ENCODE measurements at places on chromosomes 12 and 14.

GRCh38 chr12:79844693-79845092 lies 90.2 kb downstream of the PPP1R12A start:
- no peak for DNase-seq

DNA sequence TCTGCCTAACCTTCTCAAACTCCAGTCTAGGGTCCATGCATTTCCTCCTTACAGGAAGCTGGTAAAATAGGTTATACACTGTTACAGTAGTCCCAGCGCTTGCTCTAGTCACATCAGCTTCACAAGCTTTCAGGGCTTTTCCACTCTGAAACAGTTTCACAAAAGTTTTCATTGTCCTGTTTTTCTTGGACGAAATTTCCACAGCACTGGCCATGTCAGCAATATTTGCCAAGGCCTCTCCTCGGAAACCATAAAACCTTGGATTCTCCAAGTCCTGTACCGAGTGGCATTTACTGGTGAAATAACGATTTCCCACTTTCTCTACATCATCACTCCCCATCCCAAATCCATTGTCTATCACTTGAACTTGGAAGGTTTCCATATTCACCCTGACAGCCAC lies 2.1 kb downstream of the MLH3 start:
- DNase-seq: no peak

GRCh38 chr12:130916241-130916911 lies 37.3 kb upstream of the ADGRD1 start:
- DNase-seq: no peak

- DNase-seq: no peak
Measured at GRCh38 chr14:39015360-39015961, 87.6 kb downstream of the SEC23A start.

GRCh38 chr12:3261782-3262359 lies 184.7 kb downstream of the TSPAN9 start:
- DNase-seq: no peak

DNA sequence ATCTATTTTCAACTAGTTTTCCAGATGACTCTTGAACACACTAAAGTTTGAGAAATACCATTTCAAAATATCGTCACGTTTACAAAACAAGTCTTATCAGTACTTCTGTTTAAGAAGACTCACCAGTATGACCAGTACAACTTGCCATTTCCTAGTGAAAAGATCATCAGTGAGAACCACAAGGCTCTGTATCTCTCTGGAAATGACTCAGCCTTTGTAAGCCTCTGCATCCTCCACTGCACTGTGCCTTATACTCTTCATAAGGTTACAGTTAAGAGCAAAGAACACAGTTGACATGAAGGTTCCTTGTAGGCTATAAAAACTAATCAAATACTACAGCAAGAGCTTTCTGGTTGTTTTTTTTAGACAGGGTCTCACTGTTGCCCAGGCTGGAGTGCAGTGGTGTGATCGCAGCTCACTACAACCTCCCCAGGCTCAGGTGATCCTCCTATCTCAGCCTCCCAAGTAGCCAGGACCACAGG lies 5.7 kb upstream of the VTI1B start:
- no peak for DNase-seq

DNA sequence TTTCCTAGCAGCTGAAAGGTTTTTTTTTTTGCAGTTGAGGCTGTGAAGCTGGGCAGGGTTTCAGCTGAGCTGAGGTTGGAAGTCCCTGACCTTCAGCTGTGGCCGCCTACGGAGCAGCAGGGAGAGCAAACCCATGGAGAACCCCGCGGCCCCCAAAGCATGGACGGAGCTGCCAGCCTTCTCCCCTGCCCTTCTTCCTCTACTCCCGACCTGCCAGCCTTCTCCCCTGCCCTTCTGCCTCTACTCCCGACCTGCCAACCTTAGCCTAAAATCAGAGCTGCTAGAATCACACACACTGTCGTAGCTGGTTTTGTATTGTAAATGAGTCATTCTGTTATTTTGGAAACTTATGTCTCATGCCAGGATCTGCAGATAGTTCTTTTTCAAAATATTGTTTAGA lies 74.6 kb downstream of the PPP2R5C start:
- no peak for DNase-seq

- DNase-seq: no peak
Measured at GRCh38 chr14:101463566-101464171, 97.6 kb upstream of the DIO3 start.

DNA sequence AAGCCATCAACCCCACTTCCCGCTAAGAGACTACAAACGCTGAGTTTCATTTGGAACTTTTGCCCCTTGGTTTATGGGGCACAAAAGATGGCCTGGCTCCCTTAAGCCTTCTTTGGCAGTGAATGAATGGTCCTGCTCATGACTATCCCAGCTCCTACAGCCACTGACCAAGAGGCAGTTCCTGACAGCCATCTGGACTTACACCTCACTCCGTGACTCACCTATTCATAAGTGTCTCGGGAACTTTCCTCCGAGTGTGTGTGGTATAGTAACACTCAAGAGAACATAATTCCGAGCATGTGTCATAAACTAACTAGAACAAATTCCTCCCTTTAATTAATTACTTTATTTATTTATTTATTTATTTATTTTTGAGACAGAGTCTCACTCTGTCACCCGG lies 51.9 kb upstream of the NUDT4 start:
- no peak for DNase-seq

DNA sequence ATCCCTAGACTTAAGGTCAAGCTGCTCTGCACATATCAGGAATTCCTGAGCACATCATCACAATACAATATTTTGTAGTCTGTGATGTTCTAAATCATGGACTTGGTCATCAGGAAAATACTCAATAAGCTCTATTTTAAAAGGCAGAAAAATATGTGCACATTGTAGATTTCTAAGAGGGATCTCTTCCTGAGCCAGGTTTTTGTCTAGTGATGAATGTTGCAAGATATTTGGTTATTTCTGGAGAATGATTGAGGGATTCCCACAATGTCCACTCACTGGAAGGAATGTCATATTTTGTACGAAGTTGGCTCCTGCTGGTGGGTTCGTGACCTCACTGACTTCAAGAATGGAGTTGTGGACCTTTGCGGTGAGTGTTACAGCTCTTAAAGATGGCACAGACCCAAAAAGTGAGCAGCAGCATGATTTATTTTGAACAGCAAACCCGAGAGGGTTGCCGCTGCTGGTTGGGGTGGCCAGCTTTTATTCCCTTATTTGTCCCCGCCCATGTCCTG lies 300.9 kb upstream of the DCN start:
- DNase-seq: no peak

- no peak for DNase-seq
Measured at GRCh38 chr14:73787486-73788316, 63.9 kb upstream of the PTGR2 start.

GRCh38 chr14:90368946-90369721 lies 27.7 kb upstream of the CALM1 start:
- DNase-seq: no peak

GRCh38 chr12:71159264-71159663 lies 1.5 kb upstream of the TSPAN8 start:
- DNase-seq: no peak

DNA sequence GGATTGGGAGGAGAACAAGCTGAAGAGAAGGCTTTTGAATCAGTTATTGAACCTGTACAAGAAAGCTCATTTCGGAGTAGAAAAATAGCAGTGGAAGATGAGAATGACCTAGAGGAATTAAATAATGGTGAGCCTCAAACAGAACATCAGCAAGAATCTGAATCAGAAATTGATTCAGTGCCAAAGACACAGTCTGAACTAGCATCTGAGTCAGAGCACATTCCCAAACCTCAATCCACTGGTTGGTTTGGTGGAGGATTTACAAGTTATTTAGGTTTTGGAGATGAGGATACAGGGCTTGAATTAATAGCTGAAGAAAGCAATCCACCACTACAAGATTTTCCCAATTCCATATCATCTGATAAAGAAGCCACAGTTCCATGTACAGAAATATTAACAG lies 13.5 kb downstream of the MIA2 start:
- DNase-seq: no peak

DNA sequence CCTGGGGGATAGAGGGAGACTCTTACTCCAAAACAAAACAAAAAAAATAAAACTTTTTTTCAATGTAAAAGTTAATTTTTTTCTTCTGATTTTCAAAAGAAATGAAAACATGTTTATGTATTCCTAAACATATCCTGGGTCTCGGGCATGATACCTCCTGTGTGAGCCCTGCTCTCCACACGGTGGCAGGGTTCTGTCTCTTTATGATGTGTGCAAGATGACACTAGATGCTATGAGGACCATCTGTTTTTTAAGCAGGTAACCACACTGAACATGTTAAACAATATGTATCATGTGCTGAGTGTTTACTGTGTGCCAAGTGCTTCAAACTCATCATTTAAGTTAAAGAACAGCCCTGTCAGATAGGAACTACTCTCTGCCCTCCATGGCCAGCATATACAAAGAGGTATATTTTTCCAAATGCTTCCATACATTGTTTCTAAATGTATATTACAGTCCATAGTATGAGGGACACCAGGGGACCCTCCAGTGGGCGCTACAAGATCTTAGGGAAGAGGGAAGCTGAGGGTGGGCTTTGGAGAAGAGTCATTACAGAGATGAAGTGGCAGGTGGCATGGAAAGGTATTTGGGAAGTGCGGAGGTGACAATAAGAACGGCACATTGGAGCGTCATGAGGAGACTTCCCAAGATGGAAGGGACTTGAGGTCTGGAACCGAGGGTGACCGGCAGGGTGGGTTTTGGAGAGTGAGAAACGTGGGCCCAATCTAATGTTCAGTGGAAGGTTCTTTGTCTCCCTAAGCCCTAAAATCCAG lies 28.5 kb downstream of the FOS start:
- no peak for DNase-seq

- no peak for DNase-seq
Measured at GRCh38 chr14:103348154-103348553, 14.1 kb downstream of the EIF5 start.

DNA sequence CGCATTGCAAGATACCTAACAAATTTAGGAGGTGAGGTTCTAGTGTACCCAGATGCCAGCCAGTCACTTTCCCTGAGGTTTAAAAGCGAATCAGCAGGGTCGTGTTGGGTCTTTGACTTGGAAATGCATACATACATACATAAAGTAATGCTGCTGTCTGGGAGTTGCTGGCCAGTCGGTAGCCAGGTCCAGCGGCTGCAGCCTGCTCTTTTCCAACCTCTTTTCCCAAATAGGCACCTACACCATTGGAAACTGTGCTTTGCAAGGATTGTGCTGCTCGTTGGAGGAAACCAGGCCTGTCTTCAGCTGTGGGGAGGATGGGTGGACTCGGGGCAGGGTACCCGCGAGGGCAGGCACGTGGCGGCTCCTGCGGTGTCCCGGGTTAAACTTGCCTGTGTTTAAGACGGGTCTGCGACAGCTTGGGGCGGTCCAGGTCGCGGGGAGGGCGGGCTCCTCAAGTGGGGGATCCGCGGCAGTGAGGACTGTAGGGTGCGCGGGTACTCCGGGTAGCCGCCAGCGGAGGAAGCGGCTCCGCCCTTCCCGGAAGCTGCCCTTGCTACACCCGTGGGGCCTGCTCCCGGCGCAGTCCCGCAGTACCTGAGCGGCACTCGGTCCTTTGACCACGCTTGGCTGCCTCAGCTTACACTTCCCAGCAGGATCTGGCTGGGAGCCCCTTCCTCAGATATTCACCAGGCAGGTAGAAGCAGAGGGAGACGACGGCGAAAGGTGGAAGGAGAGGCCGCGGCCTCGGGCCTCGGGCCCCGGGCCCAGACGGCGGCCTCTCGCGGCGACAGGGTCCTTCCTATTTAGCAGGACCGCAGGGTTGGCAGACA lies 2.7 kb downstream of the TTC6 start:
- DNase-seq: no peak

DNA sequence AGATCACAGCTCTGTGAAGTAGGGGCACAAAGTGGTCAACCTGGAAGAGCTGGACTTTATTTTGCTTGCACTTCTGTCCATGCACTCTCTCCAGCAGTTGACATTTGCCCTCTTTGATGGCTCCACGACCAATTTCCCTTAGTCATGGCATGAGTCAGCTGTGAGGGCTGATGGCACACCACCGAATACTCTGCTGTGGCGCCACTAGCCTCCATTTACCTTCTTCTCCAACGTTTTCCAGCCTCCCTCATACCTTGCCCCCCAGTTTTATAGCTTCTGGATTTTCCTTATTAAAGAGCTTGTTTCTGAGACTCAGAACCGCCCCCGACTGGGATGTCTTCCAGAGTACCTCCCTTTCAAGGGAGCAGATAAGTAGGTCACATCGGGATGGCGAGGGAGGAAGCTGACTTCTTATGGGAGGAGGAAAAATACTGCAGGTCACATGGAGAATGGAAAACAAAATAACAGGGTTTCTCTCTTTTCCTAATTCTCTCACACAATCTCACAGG lies 17.6 kb downstream of the NINJ2 start:
- no peak for DNase-seq

GRCh38 chr14:72472845-72473244 lies 421.1 kb downstream of the DPF3 start:
- DNase-seq: no peak

DNA sequence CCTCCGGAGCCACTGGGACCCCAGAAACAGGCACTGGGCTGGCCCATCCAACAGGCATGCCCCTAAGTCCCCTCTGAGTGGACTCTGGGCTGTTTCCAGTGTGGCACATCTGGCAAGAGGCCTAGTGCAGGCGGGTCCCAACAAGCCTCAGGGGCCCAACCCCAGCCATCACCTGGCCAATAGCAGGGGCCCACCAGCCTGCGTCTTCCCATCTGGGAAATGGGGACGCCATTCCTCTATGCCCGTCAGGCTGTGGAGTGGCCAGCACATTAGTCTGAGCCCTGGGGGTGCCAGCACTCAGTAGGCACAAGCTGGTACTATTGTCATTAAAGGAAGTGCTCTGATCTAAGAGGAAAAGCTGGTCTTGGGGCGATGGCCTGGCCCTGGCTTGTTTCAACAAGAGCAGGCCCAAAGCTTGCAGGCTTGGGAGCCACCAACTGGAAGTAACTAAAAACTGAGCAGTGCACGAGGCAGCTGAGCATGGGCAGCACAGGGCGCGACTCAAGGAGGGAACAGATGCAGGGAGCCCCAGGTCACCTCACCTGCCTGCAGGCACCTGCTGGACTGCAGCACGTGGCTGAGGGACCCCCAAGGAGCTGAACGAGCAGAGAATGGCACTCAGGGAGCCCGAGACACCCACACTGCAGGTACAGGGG lies 8.4 kb downstream of the DEGS2 start:
- DNase-seq: no peak

DNA sequence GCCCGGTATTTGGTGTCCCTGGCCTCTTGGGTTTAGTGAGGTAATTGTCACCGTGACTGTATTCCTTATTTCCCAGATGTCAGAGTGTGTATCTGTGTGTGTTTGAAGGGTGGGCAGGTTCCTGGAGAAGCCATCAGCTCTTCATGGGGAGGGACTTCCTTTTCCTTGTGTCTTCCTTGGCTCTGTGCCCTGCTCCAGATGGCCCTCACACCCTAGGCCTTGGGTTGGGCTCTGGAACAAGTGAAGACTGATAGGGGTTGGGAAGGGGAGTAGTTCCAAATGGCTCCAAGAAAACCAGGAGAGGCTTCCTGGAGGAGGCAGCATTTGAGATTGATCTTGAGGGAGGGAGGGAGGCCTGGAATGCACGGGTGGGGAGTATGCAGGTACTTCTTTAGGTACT lies 43.8 kb upstream of the PRIMA1 start:
- DNase-seq: no peak

DNA sequence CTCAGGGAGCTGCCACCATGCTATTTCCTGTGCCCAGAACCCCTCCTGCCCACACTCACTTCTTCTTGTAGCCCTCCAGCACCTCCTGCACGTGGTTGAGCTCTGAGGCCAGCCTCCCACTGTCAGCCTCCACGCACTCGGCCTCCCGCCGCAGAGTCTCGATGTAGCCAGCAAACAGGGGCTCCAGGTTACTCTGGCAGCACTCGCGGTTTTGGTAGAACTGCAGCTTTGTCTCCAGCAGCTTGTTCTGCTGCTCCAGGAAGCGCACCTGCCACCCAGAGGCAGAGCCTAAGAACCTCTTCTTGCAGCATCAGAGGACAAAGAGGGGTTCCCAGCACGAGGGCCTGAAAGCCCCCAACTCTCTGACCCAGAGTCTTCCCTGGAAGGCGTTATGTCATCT lies 2.1 kb downstream of the KRT83 start:
- DNase-seq: no peak
